Stomach (tissue), 19 donors: ENCODE measurements at places on chromosomes 16 and 17. TPM values are rescaled to one million over a fixed set of nuclear protein-coding genes. Genes with fewer than 3 reads are reported as not detected.

GRCh38 chr17:2232244-2232638 lies 71.3 kb downstream of the SMG6 start:
- DNase-seq = no peak

The FZD2 gene
- total RNA-seq = 1.0 TPM

DNA sequence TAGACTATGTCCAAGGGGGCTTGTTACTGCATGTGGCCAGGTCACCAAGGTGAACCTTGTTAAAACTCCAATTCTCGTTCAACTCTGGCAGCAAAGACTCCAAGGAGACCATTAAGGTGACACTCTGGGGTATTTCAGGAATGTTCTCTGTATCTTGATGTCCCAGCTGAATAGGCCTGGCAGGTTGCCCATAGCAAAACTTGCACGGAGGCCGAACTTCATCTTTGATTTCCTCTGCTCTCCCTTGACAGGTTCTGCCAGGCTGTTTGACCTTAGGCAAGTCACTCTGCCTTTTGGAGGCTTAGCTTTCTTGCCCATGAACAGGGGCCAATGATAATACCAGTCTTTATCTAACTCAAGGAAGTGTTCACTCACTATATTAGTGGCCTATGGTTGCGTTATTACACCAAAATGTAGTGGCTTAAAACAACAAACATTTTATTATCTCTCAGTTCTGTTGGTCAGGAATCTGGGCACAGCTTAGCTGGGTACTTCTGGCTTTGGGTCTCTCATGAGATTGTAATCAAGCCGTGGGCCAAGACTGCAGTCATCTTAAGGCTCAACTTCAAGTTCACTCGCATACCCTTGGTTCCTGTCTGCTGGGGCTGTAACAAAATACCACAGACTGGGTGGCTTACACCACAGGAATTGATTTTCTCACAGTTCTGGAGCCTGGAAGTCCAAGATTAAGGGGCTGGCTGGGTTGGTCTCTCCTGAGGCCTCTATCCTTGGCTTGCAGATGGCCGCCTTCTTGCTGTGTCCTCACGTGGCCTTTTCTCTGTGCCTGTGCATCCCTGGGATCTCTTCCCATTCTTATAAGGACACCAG lies 168.5 kb downstream of the UTP18 start:
- peak; percentile 42 for DNase-seq

The PRCD gene
- total RNA-seq = not detected

The ZCCHC14 gene
- total RNA-seq = 21.3 TPM

DNA sequence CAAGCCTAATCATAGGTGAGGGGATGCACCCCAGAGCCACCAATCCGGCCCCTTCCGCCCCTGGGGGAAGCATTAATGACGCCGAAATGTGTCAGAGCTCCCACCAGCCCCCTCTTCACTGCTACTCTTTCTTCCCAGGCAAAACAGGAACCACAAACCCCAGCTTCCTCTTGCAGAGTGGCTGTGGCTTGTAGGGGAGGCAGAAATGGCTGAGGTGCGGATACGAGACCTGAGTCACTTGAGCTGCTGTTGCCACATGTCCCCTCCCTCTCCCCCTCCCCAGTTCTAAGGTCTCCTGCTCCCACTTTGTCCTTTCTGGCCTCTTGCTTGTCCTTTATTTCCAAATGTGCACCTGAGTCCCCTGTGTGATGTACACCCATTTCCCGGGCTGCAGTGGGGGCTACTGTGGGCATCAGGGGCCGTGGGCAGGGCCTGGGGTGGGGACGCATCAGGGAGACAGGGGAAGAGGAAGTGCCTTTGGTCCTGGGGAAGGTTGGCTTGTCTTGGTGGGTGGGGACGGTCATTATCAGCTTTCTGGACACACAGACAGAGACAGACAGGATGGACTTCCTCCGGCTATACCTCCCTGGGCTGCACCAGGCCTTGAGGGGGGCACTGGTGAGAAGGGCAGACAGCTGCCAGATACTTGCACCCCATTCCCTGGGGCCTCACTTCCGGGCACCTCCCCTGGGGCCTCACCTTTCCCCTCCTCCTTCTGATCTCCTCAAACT lies at the start of gene APOBR:
TSS of gene APOBR (plus strand) at position 523 of the 731 bp plus-strand sequence. CDS start at position 562, 39 bp downstream.
- peak; percentile 58 for DNase-seq

The PRAC1 gene
- not detected for total RNA-seq

DNA sequence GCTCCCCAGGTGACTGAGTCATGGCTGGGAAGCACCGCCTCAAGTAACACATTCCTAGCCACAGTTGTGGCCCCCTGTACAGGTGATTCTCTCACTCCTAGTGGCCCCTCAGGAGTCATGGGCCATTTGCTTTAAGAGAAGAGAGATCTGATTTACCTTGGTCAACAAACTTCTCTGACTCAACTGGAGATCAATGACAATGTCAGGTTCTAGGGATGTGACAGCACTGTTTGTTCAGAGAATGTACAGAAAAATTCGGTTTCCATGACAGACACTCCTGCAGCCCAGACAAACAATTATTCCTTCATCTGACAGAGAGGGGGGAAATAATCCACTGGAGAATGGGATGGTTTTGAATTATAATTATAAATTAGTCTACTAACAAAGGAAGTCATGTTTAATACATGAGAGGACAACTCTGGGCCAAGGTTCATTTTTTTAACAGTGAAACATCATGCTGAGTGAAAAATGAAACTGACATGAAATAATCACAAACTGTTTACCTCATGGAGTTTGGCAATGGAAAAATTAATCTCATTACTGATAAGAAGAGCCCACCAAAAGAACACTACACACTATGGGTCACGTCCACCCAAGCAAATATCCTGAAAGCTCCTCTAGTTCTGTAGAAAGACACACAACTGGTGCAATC lies 9.7 kb downstream of the ERN1 start:
- DNase-seq = no peak

- peak; percentile 83 for DNase-seq
Measured at GRCh38 chr17:32319548-32319905, 22.4 kb downstream of the C17orf75 start.

GRCh38 chr17:8952191-8952590 lies 13.3 kb downstream of the PIK3R5 start:
- DNase-seq = no peak
